Activated CD4-positive, alpha-beta T cell treated with anti-CD3 and anti-CD28 coated beads, Interleukin-2, amount 10 ng/mL, durations not matched to agents 24 days and 14 days (primary cell): ENCODE measurements at places on chromosomes 3 and 15. TPM values are rescaled to one million over a fixed set of nuclear protein-coding genes. Genes with fewer than 3 reads are reported as not detected.

DNA sequence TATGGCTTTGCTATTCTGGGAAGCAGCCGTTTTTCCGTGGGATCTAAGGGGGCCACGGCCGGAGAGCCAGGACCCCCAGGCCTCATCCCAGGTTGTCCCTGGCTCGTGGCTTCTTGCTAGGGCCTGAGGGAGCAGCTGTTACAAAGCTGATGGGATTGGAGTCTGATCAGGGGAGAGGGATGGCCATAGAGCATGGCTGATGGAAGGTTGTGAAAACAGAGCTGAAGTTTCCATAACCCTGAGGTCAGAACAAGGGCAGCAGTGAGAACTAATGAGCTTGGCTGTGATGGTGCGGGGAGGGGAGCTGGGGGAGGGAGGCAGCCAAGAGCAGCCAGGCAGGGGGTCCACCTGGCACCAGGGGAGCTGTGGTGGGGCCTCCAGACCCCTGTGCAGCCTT, 63.0 kb downstream of the LINGO1 start:
- no peak overlapping the region for H3K27ac ChIP-seq
- no peak for DNase-seq
- no peaks in the 10 kb centered on the region for H3K27me3 ChIP-seq
- H3K4me1 ChIP-seq: peaks cover 3% of the 10 kb centered on the region
- no peaks in the 10 kb centered on the region for H3K36me3 ChIP-seq

GRCh38 chr3:12758025-12758781, 856 bp downstream of the TMEM40 start:
- no peaks in the 10 kb centered on the region for H3K36me3 ChIP-seq
- H3K4me1 ChIP-seq: peaks cover 8% of the 10 kb centered on the region
- no peak for DNase-seq
- H3K27me3 ChIP-seq: peaks cover 4% of the 10 kb centered on the region

The RNF111 gene
- 32.9 and 35.1 TPM in 2 replicates for total RNA-seq

DNA sequence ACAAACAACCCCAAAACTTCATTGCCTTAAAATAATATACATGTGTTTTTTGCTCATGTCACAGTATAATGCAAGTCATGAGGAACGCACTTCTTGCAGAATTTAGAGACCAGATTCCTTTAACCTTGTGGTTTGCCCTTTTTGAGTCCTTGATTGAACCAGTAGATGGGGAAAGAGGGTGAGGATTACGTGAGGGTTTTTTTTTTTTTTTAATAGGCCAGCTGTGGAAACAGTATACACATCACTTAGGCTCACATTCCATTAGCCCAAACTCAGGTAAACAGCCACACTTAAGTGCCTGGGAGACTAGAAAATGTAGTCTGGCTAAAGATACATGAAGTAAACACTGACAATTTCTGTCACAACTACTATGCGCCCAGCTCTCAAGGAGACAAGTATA, 114.9 kb upstream of the MLF1 start:
- no peaks in the 10 kb centered on the region for H3K27me3 ChIP-seq
- DNase-seq: no peak
- H3K4me1 ChIP-seq: no peaks in the 10 kb centered on the region
- H3K4me3 ChIP-seq: no peak overlapping the region
- no peaks in the 10 kb centered on the region for H3K36me3 ChIP-seq
- H3K27ac ChIP-seq: no peak overlapping the region

The SLITRK3 gene
- total RNA-seq: not detected in 2 replicates

DNA sequence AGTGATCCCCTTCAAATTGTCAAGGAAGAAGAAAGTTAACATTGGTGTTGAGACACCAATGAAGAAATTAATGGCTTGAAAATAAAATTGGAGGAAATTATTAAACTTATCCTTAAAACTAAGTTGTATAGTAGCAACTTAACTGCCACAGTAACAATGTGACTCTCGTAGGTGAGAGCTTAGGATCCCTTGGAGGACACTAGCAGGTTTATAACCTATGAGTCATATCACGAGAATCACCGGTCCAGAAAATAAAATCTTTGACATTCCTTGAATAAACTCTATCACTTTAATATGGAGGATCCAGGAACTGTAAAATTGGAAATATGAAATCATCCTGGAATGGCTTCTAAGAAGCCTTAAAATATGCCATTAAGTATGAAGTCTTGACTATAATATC, 2.1 kb downstream of the GHSR start:
- no peak overlapping the region for H3K4me3 ChIP-seq
- H3K4me1 ChIP-seq: peaks cover 26% of the 10 kb centered on the region
- no peak for DNase-seq
- peaks cover 81% of the 10 kb centered on the region for H3K27me3 ChIP-seq

DNA sequence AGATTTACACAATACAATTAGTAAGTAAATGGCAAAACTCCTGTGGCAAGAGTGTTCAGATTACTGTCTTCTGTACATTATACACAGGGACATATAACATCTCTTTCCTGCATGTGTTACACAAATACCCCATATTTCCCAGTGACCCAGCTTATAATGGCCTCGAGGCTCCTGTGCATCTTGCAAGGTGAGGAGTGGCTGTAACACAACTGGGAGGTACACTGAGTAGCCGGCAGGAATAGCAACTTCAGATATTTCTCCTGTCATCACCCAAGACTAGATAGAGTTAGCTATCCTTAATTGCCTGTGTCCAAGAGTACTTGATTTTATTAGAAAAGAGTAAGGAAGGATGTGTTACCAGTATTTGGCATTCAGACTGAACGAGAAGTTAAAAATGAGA, 5.6 kb downstream of the GMPS start:
- no peak overlapping the region for H3K4me3 ChIP-seq
- no peak overlapping the region for H3K27ac ChIP-seq
- peaks cover 2% of the 10 kb centered on the region for H3K36me3 ChIP-seq
- H3K4me1 ChIP-seq: peaks cover 36% of the 10 kb centered on the region
- no peaks in the 10 kb centered on the region for H3K27me3 ChIP-seq

GRCh38 chr3:79236496-79236895, 531.3 kb downstream of the ROBO1 start:
- no peaks in the 10 kb centered on the region for H3K27me3 ChIP-seq
- H3K4me3 ChIP-seq: no peak overlapping the region
- no peaks in the 10 kb centered on the region for H3K4me1 ChIP-seq
- H3K36me3 ChIP-seq: no peaks in the 10 kb centered on the region
- DNase-seq: no peak

- H3K4me3 ChIP-seq: no peak overlapping the region
- no peak for DNase-seq
- H3K4me1 ChIP-seq: peaks cover 6% of the 10 kb centered on the region
- no peaks in the 10 kb centered on the region for H3K27me3 ChIP-seq
Observed at GRCh38 chr3:108175352-108175751, 46.9 kb downstream of the IFT57 start.

- H3K4me3 ChIP-seq: peak overlapping the region; percentile 7
- peaks cover 6% of the 10 kb centered on the region for H3K27me3 ChIP-seq
- peaks cover 12% of the 10 kb centered on the region for H3K4me1 ChIP-seq
Observed at GRCh38 chr3:32176989-32177701, 61.3 kb upstream of the CMTM8 start.

DNA sequence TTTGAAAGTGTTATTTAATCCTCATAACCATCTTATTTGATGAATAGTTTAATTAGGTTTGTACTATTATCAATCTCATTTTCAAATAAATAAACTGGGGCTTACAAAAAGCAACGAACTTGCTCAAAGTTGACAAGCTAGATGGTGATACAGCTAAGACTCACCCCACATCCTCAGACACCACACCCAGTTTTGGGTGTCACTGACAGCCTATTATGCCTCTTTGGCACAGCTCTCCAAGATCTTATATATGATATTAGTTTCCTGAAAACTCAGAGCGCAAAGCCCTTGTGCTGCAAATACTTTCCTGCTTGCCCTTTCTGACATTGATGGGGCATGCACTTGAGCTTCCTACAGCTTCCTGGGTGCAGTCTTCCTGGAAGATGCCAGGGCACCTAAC, 223.4 kb upstream of the GADL1 start:
- no peak overlapping the region for H3K27ac ChIP-seq
- H3K36me3 ChIP-seq: no peaks in the 10 kb centered on the region
- H3K4me1 ChIP-seq: no peaks in the 10 kb centered on the region

The STX19 gene
- not detected in 2 replicates for total RNA-seq
